CD8-positive, alpha-beta memory T cell (primary cell): ENCODE measurements at places on chromosomes 12 and 14. TPM values are rescaled to one million over a fixed set of nuclear protein-coding genes. Genes with fewer than 3 reads are reported as not detected.

The KCNJ8 gene
- total RNA-seq: not detected

DNA sequence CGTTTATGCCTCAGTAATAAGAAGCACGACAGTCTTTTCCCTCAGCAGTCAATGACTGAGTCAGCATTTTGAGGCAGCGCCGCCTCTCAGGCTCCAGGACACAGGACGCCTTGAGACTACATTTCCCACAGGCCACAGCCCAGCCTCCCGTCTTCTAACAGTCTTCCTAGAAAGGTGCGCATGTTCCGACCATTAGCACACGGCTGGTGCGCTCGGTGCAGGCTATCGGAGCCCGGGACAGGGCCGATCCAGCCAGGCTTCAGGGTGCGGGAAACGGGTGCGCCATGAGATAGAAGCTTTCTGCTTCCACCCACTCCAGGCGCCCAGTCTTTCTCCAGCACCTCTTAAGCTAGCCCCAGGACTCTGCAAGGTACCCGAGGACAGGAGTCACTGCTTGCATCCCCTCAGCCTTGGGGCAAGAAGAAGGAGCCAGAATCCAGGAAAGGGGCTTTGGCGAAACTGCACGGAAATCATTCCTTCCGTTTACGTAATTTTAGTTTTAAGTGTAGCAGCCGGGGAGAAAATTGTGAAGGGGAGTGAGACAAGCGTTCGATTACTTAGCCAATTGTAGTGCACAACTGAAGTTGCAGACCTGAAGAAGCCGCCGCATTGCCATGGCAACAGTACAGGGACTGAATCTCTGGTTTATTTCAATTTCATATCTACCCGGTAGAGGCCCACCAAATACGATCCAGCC lies 54.0 kb downstream of the ZNF641 start:
- no peaks in the 10 kb centered on the region for H3K36me3 ChIP-seq
- no peak overlapping the region for H3K27ac ChIP-seq
- peaks cover 5% of the 10 kb centered on the region for H3K27me3 ChIP-seq
- no peak for DNase-seq
- H3K4me1 ChIP-seq: no peaks in the 10 kb centered on the region

GRCh38 chr12:52250048-52250990 lies 17.3 kb downstream of the KRT7 start:
- H3K4me3 ChIP-seq: no peak overlapping the region
- H3K27me3 ChIP-seq: peaks cover 3% of the 10 kb centered on the region
- H3K4me1 ChIP-seq: no peaks in the 10 kb centered on the region

DNA sequence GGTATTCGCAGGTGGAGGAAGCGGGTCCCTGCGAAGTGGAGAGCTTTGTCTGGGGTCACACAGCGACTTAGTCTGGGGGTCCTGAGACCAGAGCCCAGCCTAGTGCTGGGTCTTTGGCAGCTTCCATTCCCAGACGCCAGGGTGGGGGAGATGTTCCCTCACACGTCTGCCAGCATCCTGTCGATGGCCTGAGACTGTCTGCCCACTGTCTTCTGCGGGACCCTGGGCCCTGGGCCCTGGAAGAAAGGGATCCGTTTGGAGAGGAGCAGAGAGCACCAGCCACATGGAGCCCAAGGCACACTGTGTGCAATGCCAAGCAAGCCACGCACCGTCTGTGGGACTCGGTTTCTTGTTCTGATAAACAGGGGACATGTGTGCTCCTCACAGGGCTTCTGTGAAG lies 197.2 kb downstream of the KIF26A start:
- no peaks in the 10 kb centered on the region for H3K4me1 ChIP-seq
- DNase-seq: no peak
- no peaks in the 10 kb centered on the region for H3K36me3 ChIP-seq
- H3K27ac ChIP-seq: no peak overlapping the region
- no peaks in the 10 kb centered on the region for H3K27me3 ChIP-seq

GRCh38 chr14:69842686-69843420 lies 36.4 kb upstream of the SMOC1 start:
- H3K4me1 ChIP-seq: no peaks in the 10 kb centered on the region
- no peaks in the 10 kb centered on the region for H3K36me3 ChIP-seq
- no peaks in the 10 kb centered on the region for H3K27me3 ChIP-seq
- no peak overlapping the region for H3K4me3 ChIP-seq

GRCh38 chr12:8847435-8847834 lies 25.0 kb downstream of the A2ML1 start:
- H3K27me3 ChIP-seq: no peaks in the 10 kb centered on the region
- no peak for DNase-seq
- H3K27ac ChIP-seq: no peak overlapping the region
- no peaks in the 10 kb centered on the region for H3K4me1 ChIP-seq
- no peak overlapping the region for H3K4me3 ChIP-seq

DNA sequence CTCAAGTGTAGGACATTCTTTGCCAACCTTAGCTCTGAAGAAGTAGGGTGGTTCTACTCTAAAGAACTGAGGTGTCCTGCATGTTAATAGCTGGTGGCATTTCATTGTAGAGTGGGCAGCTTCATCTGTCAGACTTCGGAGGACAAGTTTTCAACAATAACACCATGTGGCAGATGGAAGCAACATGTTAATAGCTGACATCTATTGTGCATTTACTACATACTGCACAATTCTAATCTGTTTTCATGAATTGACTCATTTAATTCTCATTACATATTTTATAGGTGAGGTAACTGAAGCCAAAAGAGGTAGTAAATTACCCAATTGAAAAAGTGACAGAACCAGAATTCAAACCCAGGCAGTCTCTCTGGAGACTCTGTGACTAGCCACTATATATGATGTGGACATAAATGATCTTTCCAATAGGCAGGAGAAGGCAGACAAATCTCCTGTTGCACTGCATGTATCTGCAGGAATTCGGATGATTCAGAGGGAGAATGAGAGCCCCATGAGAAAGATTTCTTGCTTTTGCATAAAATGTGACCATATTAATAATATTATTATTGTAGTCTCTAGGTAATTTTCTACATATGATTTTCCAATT lies 137.2 kb upstream of the E2F7 start:
- H3K36me3 ChIP-seq: no peaks in the 10 kb centered on the region
- no peaks in the 10 kb centered on the region for H3K27me3 ChIP-seq
- no peak for DNase-seq
- H3K4me1 ChIP-seq: no peaks in the 10 kb centered on the region
